NCI-H774 (cell line): ENCODE measurements at places on chromosomes 2 and 18.
A peak's percentile ranks its signal among the peaks of the same experiment; 100 is the strongest.

DNA sequence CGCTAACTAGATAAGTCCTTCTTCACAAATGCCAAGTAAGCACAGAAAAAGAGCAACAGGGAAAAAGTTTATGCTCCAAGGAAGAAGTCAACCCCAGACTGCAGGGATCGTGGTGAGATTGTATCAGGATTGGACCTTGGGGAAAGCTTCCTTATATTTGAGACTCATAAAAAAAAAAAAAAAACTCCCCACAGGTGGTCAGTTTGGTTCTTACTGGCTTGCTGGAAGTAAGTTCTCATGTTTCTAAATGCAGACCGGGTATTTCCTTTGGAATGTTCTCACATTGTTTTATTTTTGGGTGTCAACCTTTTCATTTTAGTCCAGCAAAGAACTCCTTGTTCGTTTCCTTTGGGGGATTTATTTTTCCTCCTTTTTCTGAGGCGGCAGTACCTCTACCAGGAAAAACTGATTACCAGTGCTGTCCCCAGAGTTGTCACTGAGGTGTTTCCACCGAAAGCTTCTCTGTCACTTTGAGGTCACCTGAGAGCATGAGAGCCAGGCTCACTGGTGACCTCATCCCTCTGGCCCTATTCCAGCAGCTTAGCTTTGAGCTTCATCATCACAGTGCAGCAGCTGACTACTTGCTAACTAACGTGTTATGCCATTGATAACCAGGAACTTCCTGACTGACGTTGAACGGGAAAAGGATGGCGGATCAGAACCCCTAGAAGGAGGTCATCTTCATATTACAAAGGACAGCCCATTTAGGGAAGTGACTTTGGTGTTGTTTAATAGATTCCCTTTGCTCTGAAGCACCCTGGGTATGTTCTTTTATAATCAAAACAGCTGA lies 16.8 kb upstream of the ATP8B1 start:
- peak; percentile 86 for DNase-seq

GRCh38 chr2:226703514-226703913 lies 96.1 kb downstream of the IRS1 start:
- no peak for DNase-seq

GRCh38 chr2:129754421-129754820 lies 225.0 kb upstream of the RAB6C start:
- DNase-seq: no peak

DNA sequence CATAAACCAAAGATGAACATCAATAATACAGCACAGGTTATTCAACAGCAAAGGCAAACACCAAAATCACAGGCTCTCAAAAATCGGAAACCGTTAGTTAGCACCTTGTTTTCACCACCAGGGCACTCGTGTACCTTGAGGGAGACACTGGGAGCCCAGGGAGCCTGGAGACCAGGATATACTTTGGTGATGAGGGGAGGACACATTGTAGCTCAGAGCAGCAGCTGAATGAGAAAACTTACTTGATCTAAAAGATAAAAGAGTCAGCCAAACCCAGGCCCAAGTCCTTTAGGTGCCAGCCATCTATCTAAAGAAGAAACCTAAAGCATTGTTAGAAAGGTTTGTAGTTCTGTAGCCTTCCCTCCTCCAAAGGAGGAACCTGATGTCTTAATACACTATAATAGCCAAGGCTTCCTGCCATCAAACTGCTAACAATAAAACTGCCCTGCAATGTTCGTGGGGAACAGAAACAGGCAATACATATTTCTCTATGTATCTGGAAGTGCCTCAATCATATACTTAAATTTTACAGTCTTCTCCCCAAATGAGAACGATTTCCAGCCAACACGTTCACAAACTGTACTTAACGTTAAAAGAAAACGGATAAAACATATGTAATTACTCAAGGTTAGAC lies 19.3 kb downstream of the BCL11A start:
- DNase-seq: no peak

- no peak for DNase-seq
Observed at GRCh38 chr2:61165946-61166345, 4.0 kb downstream of the C2orf74 start.

GRCh38 chr2:28547906-28548600 lies 52.2 kb downstream of the PLB1 start:
- no peak for DNase-seq

- peak; percentile 12 for DNase-seq
Observed at GRCh38 chr2:63692002-63692606, 103.3 kb downstream of the MDH1 start.

DNA sequence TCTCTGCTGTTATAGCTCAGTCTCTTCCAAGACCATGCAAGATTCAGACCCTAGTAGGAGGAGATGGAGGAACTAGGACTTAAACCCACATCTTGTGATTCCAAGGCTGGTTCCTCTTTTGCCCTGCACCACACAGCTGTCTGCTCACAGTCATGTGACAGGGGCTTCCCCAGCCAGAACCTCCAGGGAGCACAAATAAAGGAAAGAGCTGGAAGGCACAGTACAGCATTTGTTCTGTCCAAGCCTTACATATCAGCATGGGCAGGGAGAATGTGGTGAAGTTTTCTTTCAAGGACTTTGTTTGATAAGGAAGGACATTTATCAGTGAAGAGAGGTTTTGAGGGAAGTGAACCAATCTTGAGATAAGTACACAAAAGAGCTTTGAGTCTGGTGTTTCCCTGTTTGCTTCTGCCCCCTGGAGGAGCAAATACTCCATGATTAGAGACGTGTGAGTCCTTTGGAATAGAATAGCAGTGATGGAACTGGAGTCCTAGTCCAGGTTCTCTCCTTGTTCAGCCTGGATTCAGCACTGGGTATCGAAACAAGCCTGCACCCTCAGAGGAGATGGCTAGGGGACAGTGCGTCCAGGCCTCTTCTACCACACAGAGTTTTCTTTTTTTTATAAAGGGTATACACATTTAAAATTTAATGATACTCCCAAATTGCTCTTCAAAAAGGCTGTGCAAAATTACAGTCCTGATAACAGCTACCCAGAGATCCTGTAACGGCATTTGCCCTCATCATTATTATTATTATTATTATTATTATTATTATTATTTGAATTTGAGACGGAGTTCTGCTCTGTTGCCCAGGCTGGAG lies 24.6 kb upstream of the CASP10 start:
- no peak for DNase-seq

- no peak for DNase-seq
Observed at GRCh38 chr2:98795891-98796676, 65.2 kb upstream of the MGAT4A start.

DNA sequence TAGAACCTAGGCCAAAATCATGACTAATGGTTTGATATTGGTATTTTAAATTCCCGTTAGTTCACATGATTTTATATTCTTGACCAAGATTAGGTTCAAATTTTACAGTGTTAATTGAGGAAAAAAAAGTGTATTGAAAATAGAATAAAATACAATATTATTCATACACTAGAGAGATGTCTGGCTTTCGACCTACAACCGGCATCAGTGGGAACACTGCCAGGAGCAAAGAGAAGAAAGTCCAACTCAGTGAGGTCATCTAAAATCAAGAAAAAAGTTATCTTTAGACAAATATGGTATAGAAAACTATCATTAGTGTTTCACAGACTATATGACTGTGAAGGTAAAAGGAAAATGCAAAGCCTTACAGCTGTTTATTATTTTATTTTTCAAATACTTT lies 81.5 kb downstream of the PIGN start:
- no peak for DNase-seq

DNA sequence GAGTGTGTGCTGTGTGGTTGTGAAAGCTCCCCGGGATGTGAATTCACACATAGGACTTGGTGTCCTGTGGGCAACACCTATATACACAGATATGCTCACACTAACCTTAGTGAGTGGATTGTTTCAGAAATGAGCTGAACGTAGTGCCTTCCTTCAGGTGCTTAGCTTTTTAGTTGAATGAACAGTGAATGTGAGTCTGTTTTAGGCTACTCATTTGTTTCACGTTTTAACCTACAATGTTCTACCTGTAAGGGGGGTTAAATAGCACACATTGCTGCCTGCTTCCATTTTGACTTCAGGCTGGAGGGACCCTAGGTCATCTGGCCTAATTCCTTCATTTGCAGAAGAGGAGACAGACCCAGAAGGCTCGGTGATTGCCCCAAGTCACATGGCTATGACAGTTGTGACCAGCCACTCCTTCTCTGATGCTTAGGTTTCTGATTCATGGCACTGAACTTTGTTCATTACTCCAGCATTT lies 1.0 kb downstream of the PLEK start:
- DNase-seq: no peak

GRCh38 chr2:161425728-161426454 lies 9.8 kb downstream of the TBR1 start:
- no peak for DNase-seq

GRCh38 chr18:68262690-68263294 lies 452.1 kb downstream of the TMX3 start:
- DNase-seq: no peak

GRCh38 chr18:600107-600506 lies 3.3 kb downstream of the CLUL1 start:
- no peak for DNase-seq

DNA sequence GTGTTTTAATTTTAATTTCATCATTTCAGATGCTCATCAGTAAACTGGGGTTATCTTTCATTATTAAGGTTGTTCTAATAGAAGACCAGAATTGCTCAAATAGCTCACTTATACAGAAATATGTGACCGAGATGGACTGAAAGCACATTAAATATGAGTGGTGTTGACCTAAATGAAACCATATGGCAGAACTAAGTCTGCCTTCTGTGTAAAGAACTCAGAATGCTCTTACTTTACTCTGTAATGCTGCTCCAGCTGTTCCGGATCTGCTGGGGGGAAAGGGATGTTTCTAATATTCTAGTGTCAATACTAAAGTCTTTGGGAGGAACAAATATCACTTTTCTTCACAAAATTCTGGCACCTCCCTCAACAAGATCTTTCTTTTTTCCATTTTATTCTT lies 131.0 kb downstream of the DPP4 start:
- DNase-seq: no peak

DNA sequence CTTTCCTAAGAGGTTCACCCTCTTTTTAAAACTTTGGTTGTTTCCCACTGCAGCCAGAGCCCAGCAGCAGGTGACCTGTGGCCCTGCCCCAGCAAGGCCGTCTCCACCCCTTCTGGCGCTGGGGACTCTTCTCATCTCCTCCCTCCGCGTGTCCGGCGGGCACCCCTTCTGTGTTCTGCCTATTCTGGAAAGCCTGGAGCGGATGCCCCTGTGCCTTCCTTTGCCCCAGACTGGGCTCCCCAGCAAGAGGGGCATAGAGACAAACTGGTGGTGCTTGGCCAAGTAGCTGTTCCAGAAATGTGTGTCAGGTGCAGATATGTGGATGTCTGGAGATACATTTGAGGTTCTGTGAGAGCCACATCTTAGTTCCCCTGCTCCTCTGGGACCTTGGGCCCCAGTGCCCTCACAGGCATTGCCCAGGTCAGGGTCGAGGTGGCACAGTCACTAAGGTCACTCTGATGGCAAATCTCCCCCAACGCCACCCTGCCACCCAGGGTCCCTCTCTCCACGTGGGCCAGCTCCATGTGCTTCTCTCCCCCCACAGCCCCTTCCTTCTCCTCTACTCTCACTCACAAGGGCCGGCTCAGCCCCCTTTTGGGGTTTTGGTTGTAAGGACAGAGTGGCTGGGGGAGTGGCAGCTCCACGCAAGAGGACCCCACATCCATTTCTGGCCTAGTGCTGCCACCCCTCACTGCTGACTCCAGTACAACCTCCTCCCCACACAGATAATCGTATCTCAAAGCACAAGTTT lies 35.5 kb upstream of the TAF1B start:
- DNase-seq: no peak

DNA sequence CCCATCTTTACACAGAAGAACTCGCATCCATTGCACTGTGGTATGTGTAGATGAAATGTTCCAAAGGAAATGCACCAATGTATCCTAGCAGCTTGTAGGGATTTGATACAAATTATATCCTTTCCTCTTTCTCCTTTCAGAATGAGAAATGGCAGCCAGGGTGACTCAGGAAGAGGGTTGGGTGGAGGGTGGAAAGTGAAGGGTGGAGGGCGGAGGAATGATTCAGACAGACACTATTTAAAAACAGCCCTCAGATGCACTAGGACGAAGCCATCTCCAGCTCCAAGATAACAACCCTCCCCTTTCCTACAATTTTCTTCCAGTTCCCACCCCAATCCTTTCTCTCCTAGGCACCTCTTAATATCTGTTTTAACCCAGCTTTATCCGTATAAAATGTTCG lies 96.2 kb upstream of the STK39 start:
- DNase-seq: no peak

GRCh38 chr2:190584980-190585661 lies 50.6 kb upstream of the NEMP2 start:
- no peak for DNase-seq

DNA sequence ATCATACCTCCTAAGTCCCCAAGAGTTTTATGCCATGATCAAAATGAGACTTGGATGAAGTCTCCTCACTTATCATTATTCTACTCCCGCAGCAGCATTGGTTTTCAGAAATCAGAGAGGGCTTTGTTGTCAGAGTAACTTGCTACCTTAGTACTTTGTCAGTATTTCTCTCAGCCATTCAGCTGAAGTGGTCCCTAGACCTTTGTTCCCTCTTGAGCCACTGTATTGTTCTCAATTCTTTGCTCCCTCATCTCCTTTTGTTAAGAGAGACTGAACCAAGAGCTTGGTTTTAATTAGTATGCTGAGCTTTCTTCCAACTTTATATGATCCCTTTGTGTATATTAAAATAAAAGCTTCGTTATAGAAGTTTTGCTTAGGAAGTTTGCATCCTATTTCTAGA lies 133.4 kb downstream of the DOCK10 start:
- DNase-seq: no peak

DNA sequence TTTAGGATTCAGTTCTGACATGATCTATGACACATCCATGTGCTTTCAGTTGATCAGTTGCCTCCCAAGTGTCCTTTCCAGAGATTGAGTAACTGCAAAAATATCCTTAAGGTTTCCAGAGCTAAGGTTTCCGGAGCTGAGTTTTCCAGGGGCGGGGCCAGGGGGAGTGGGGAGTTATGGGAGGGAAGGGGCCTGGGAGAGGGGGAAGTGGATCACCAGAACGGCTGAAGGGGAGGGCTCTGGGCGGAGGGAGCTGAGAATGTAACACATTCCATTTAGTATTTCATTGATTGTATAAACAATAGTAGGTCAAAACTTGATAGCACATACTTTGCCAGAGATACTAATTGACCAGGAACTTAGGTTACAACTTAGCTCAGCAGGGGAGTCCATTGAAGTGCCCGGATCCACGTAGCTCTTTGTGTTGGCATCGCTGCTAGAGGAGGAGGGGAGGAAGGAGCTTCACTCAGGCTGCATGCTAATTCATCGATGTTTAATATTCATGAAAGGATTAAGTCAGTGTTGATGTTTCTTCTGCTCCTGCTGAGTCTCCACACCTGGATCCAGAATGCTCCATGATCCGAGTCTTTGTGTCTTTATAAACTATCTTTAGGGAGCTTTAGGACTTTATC lies 289.8 kb downstream of the ALPK2 start:
- no peak for DNase-seq

- DNase-seq: no peak
Observed at GRCh38 chr18:22325396-22325795, 92.3 kb downstream of the CTAGE1 start.
